ENCODE measurements at places on chromosomes 3 and 15.

GRCh38 chr3:291646-292436 lies 95.3 kb downstream of the CHL1 start:
- no peak for DNase-seq

- peak; percentile 18 for DNase-seq
Measured at GRCh38 chr3:21073561-21073960, 677.4 kb downstream of the ZNF385D start.

- no peak for DNase-seq
Measured at GRCh38 chr15:33200444-33200843, 5.9 kb upstream of the FMN1 start.

GRCh38 chr3:22495241-22495640 lies 707.9 kb upstream of the UBE2E2 start:
- no peak for DNase-seq

DNA sequence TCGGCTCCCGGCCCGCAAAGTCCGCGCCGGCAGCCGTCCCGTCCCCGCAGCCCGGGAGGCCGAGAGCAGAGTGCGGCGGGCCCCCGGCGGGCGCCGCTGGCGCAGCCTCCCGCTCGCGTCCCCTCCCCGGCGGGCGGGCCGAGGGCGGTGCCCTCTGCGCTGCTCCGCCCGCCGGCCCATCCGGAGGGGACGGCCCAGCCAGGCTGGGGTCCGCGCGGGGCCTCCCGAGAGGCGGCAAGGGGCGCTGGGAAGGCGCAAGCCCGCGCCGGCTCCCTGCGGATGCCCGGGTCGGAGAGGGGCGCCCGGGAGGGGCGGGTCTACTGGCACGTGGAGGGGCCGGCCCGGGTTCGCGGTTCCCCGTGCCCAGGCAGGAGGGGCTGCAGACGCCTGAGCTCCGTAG lies at the start of the genes CLCN2 and POLR2H:
Gene CLCN2 (minus strand): TSS at position 74 of the 400 bp plus-strand sequence. CDS start 126 bp downstream, outside the sequence.
Gene POLR2H (plus strand): TSS at position 179 of the 400 bp plus-strand sequence. CDS start 1,783 bp downstream, outside the sequence.
- DNase-seq: peak; percentile 64

DNA sequence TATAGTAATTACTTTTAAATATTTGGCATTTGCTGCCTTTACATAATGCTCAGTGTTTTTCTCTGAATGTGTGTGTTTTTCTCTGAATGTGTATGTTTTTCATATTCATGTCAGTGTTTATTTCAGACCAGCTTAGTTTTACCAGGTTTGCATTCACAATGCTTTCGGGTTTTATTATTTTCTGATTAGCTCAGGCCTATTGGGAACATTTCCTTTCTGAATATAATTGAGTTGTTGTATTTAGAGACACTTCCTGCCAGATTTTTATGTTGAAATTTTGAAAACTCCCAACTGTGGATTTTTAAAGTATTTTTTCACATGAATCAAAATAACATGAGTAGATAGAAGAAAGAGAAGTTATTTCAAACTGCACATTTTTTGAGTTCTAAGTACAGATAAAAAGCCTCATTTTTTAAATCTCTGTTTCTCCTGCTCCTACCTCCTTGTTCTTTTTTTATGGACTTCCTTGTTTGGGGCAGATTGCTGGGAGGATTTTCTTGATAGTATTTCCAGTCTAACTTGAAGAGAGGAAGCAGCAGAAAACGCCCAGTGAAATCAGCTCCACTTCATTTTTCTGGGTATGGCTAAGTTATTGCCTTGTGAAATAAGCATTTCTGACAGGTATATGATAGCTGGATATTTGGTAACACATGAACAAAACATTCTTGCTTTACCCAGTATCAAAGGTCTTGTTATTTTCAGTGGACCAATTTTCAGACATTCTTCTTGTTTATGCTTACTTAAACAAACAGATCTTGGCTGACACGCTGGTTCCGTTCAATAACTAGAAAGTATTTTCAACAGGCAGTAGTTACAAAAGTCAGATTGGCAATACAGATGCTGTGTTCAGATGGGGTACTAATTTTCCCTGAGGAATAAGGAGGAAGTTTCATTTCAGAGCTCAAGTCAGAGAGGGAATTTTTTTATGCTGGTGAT lies 70.7 kb downstream of the RIOX2 start:
- no peak for DNase-seq

GRCh38 chr15:54859982-54860381 lies 336.8 kb downstream of the RSL24D1 start:
- no peak for DNase-seq

DNA sequence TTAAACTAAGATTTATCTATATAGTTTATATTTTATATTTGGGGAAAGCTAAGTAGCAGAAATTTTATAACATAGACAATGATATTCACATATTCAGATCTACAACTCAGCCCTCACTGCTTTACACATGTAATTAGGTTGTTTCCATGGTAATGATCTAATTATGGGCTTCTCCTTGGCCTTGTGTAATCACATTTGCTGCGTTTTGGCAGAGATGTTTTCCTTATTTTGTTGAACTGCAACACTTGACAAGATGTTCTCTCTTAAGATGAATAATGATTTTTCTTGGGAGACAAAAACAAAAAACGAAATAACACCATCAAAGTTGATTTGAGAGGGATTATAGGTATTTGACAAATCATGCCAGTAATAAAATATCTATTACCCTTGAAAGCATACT lies 635.6 kb upstream of the TBL1XR1 start:
- DNase-seq: no peak

- no peak for DNase-seq
Measured at GRCh38 chr3:17135696-17136095, 250.9 kb downstream of the PLCL2 start.

DNA sequence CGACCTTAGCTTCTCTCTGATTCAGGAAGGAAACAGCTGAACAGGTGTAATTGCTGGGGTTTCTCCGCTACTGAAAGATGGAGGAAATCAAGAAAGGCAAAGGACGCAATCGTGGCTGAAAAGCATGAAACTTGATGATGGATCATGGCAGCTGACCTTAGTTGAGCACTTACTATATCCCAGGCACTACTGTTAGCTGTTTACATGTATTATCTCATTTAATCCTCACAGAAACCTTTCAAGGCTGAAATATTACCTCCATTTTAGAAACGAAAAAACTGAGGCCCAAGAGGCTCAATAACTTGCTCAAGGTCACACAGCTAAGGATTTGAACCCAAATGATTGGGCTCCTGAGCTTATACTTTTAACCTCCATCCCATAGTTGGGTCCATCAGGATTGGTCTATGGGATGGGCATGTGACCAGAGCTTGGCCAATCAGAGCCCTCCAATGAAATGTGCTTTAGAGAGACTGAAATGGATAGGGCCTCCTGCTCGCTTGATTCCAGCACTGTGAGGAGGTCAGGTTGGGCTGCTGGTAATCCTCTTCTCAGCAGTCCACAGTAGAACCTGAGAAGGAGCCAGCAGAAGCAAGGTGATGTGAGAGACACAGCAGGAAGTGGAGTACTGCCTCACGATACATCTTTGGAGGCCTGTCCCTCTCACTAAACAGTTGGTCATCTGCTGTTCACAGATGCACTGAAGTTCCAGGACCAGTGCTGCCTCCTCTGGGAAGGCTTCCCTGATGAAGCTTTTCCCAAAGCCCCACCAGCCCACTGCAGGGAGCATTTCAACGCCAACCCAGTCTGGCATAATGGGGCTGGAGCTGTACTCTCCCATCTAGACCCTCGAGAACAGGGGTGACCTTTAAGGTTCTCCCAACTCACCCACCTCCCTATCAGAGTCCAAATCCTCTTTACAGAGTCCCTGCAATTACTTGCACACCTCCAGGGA lies 10.4 kb downstream of the CLN6 start:
- no peak for DNase-seq

Measured in fibroblast of skin of abdomen (primary cell).